Stimulated activated CD4-positive, alpha-beta T cell treated with anti-CD3 and anti-CD28 coated beads, Interleukin-12 subunit alpha, Interleukin-12 subunit beta, amount 100 ng/mL, for 48 hours (primary cell): ENCODE measurements at places on chromosomes 11 and 22.

DNA sequence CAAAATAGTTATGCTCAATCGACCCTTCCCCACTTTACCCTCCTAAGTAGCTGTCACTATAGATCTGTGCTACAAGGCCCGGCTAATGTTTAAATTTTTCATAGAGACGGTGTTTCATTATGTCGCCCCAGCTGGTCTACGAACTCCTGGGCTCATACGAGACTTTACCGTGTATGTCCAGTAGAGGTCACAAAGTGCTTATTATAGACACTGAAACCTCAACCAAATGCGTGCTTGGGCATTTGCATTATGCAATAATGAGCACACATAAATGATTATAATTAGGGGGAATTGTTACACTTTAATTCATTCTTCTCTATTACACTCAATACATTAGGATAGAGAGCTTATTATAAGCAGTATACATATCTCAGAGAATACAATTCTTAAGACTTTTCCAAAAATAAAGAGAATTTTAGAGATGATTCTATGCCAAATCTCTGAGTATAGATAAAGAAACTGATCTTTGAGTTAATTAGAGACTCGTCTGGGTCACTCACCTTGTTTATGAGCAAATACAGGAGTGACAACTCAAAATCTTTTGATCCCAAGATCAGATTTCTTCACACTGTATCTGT, 12.5 kb upstream of the MRPL16 start:
- no peak for DNase-seq

GRCh38 chr11:4095509-4096230, 1.1 kb downstream of the RRM1 start:
- DNase-seq, result no peak

DNA sequence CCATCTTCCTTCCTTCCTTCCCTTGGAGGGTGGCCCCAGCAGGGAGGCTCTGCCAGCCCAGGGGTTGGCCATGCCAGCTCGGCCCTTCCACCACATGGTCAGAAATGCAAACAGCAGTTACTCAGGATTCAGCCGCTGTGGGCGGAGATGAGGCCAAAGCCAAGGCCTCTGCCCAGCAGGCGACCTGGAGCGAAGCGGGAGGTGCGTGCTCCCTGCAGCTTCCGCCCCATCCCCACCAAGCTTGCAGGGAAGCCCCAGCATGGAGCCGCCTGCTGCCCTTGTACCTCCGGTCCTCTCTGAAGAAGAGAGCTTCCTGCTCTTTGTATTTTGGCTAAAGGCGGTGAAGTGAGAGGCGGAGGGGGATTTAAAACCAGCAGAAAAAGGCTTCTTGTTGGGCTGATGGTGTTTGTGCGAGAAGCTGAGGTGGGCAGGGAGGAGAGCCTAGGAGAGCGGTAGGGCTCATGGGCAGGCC, 50.4 kb downstream of the ANO1 start:
- no peak for DNase-seq

DNA sequence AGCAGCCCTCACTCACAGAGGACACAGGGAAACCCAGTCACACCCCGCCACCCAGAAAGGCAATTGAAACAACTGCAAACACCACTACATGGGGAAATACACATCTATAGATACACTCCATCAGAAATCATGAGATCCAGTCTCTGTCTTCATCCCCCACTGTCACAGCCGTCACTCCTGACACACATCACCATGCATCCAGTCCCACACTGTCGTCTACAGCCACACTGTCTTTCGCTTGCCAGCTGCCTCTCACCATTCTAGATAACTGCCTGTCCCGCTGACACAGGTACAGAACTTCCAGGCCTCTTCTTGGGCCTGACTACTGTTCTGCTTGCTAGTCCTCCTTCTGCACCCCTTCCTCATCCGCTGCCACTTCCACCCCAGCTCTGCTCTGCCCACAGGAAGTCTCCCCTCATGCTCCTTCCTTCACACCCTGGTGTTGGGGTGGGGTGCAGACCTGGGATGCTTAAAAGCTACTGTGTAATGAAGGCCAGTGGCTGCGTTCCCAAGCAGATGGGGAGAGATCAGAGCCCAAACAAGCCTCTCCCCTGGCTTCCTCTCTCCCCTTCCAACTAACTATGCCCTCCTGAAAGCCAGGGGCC, 42.6 kb downstream of the SLC22A12 start:
- no peak for DNase-seq
